ENCODE measurements at places on chromosomes 4 and X. TPM values are rescaled to one million over a fixed set of nuclear protein-coding genes. Genes with fewer than 3 reads are reported as not detected.

GRCh38 chr4:11843340-11843739 is 414.6 kb upstream of the HS3ST1 start:
- no peak for DNase-seq

GRCh38 chrX:54043541-54044125 is 640 bp downstream of the PHF8 start:
- DNase-seq: peak; percentile 30

DNA sequence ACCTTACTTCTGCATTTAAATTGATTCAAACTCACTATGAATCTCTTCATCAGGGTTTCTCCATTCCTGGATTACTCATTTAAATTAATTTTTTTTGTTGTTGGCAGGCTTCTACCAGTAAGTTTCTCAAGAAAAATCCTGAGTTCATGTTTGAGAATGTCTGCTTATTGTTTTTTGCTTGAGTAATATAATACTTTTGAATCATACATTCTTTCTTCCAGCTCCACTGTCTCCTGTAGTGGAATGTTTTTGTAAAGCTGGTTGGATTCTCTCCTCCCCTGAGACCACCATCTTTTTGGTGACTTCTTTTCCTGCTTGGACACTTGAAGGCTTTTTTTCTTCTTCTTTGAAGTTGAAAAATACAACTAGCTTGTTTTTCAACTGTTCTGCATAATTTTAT is 4.3 kb upstream of the MID1IP1 start:
- peak; percentile 71 for DNase-seq

- peak; percentile 57 for DNase-seq
Measured at GRCh38 chr4:147056940-147057610, 111.4 kb upstream of the TTC29 start.

DNA sequence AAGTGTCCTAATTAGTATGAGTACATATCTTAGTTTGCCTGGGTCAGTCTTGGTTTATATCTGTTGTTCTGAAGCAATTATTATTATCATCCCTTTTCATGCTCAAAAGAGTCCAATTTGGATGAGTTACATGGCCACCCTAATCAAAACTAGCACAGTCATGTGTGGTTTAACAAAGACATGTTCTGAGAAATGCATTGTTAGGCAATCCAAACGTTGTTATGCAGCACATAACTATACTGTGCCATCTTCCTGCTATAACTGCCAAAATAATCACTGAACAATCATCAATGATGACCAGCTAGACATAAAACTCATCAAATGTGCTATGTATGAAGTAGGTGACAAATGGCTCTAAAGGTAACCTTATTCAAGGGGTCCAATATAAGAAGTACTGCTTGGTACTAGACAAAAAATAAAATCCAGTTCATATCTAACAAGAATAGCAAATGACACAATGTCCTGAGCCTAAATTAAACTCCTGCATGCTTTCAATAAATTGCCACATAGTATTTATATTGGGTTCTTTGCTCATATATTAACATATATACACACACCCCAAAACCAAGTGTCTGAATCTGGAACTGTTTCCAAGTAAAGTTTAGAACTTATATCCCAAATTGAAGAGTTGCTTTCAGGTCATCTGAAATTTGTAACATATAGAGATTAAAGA is 41.9 kb downstream of the CNOT6L start:
- DNase-seq: peak; percentile 22

- DNase-seq: no peak
Measured at GRCh38 chr4:164508097-164508496, 245.8 kb upstream of the SMIM31 start.

GRCh38 chr4:70802928-70803580 is 36.6 kb downstream of the GRSF1 start:
- DNase-seq: no peak

DNA sequence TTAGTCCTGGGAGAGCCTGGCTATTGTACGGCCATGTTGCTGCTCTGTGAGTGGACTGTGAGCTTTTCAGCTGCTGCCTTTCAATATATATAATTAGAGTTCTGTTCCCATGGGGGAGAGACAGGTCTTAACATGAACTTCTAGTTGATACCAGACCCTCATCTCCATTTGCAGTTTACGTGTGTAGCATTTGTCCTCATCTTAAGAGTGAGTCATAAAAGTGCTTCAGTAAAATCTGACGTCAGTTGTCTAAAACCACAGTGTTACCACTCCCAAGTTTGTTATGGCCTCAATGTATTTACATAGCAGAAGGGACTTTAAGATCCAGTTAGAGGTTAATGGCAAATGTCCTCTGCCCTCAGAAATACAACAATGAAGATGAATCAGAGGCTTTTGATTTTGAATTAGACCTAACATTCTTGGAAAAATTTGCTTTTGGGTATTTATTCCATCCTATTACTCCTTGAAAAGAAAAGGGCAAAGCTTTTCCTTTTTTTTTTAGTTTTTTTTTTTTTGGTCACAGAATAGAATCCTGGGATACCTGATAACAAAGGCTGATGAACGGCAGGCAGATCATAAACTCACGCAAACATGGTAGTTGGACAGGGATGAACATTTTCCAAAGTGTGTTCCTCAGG is 38.6 kb downstream of the PHOX2B start:
- peak; percentile 98 for DNase-seq

Gene RPS6KA6
- 3.3 TPM for total RNA-seq

Gene ARMCX1
- total RNA-seq: 70.4 TPM

Gene F11
- not detected for total RNA-seq

Gene CETN2
- 40.8 TPM for total RNA-seq
